ENCODE measurements at places on chromosomes 5 and 9. TPM values are rescaled to one million over a fixed set of nuclear protein-coding genes. Genes with fewer than 3 reads are reported as not detected.

The HRCT1 gene
- total RNA-seq, result not detected

The TIFAB gene
- not detected for total RNA-seq

The TEX48 gene
- 1.5 TPM for total RNA-seq

The PCDHA9 gene
- total RNA-seq, result not detected

The ANKRD31 gene
- 0.05 TPM for total RNA-seq
